ENCODE measurements at places on chromosomes 12 and 14.

DNA sequence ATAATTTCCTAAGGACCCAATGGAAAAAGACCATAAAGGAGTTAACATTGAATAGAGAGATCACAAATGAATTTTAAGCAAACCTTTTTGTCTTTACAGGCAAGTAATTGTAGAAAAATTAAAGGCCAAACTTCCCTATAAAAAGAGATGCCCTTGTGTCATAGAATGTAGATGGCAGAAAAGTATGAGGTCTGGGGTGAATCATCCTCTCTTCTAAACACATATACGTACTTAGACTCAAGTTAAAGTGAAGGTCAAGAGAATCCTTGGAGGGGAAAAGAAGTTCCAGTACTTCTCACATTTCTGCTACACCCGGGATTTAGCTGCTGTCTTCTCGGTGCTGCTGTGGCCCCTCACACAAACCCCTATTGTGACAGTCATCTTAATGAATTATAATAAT lies 116.2 kb upstream of the ARID2 start:
- no peak for DNase-seq

DNA sequence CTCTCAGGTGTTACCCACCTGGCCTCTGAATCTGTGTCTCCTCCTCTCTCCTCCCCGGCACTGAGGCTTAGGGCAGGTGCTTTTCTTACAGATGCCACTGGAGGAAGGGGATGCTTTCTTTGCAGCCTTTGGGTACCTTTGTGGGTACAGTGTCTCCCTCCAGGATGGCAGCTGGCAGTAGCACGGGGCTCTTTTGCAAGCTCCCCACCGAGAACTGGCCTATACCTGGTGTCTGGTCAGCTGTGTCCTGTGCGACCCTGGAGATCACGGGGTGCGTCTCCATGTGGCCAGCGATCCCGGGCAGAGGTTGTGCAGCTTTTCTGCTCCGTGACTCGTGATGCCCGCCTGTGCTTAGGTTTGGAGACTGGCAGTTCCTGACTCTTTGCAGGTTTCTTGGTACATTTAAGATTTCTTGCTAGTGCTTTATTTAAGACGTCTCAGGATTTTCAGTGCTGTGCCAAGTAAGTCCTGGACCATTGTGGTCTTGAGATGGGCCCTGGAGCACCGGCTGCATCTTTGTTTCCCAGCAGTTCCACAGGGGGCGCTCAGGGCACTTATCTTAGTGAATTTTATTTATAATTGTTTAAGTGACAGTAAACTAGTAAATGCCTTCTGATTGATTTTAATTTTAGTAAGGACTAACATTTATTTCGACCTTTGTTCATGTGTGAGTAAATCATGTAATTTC lies 68.9 kb downstream of the DDX51 start:
- DNase-seq, result no peak

DNA sequence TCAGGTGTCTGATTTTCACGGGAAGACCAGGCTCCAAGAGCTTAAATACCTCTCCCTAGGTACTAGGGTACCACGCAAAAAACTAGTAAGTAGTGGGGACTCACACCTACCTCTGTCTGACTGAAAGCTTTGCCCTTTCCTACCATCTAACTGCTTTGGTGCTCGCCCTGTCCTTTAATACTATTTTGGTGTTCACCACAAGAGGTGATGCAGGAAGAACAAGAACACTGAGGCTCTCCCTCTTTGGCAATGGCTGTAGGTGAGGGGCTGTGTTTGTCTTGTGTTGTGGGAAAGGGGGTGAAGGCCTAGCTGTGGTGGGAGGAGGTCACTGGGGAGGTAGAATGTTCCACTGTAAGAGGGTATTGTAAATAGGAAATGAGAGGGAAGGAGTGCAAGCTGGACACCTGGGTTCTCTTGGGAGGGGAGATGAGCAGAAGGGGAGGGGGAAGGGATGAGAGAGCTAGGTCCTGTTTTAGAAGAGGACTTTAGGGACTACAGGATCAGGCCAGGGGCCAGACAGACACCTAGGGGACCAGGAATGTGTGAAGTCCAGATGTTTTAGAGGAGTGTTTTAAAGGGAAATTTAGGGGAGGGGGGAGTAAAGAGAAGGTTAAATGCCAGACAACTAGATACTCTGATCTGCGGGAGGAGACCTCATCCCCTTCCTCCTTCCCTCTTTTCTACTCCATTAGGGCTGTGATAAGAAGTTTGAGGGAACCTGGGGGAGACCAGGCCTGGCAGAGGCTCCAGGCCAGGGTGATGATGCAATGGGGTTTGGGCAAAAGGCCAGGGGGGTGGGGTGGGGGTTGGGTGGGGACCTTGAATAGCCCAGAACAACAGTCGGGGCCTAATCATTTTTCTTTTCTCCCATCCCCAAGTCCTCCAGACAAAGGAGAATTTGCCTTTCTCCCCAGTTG lies 2.1 kb downstream of the ITGA5 start:
- DNase-seq, result no peak

- DNase-seq, result no peak
Observed at GRCh38 chr12:66380769-66381535, 78.7 kb downstream of the HELB start.

- DNase-seq, result no peak
Observed at GRCh38 chr12:50604640-50604920, 99.8 kb downstream of the DIP2B start.

GRCh38 chr14:41062826-41063225 lies 543.9 kb upstream of the LRFN5 start:
- no peak for DNase-seq

- no peak for DNase-seq
Observed at GRCh38 chr12:14828892-14829291, 14.4 kb downstream of the ART4 start.

DNA sequence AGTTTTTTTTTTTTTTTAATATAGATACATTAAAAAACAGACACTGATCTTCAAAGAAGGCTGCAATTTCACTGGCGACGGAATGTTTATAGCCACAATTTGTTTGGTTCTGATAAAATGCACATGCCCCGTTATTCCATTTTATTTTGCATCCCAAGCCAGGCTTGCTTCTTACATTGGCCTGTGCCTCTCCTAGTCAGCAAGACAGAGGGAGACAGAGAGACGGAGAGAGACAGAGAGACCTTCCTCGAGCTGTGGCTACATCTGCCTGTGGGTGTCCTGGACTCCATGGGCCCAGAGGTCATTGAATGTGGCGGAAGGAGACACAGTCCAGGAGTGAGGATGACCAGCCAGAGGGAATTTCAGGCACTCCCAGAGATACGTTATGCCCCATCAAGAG lies 926.6 kb downstream of the VRK1 start:
- DNase-seq, result no peak

GRCh38 chr12:2825132-2825531 lies 9.7 kb downstream of the NRIP2 start:
- no peak for DNase-seq

DNA sequence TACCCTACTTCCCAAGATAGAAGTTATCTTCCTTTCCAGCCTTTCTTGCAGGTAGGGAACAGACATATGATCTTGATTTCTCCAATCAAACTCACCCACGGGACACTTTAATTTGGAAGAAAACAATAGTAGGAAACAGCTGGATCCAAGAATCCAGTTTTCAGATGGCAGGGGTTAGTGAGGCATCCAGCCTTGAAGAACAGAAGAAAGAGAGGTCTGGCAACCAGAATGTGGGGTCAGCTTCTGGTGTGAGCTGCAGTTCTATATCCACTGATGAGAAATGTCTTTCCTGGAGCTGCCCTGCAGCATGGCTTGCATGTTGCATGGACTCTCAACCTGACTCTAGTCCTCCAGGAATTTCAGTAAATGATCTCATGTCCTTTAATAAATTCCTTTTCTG lies 83.8 kb downstream of the TTC8 start:
- peak; percentile 15 for DNase-seq

DNA sequence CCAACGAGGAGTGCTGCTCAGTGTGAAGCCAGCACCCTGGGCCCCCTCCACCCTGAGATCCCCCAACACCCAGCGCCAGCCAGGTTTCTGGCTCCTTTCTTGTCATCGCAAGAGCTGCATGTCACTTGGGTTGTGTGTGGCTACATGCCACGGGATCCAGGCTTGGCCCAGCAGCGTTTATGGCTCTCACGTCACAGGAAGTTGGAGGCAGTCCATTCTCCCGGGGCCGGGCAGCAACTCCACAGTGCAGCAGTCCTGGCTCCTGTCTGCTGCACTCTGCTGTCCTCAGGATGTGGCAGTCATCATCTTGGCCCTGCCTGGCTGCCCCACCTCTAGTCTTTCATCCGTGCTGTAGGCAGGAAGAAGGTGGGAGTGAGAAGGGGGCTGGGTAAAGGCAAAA lies 78.3 kb downstream of the AACS start:
- DNase-seq, result no peak

GRCh38 chr14:41303506-41303905 lies 303.2 kb upstream of the LRFN5 start:
- no peak for DNase-seq

- DNase-seq, result no peak
Observed at GRCh38 chr14:24162093-24162492, 1.0 kb downstream of the IRF9 start.

- no peak for DNase-seq
Observed at GRCh38 chr12:46490635-46491034, 118.1 kb upstream of the SLC38A2 start.

- DNase-seq, result no peak
Observed at GRCh38 chr14:48955857-48956256, 630.3 kb downstream of the RPS29 start.

GRCh38 chr14:56216626-56217379 lies 98.6 kb downstream of the PELI2 start:
- DNase-seq, result no peak

- DNase-seq, result no peak
Observed at GRCh38 chr14:90297876-90298629, 33.7 kb downstream of the NRDE2 start.

- no peak for DNase-seq
Observed at GRCh38 chr12:43762596-43762995, 3.8 kb downstream of the IRAK4 start.

- DNase-seq, result no peak
Observed at GRCh38 chr14:104130974-104131651, 7.3 kb upstream of the KIF26A start.

- DNase-seq, result peak; percentile 90
Observed at GRCh38 chr12:122190842-122191668, 8.1 kb downstream of the LRRC43 start.

GRCh38 chr14:89123851-89124250 lies 293.2 kb downstream of the FOXN3 start:
- no peak for DNase-seq

GRCh38 chr14:98270201-98270600 lies 1001.8 kb downstream of the BCL11B start:
- DNase-seq, result no peak

- DNase-seq, result no peak
Observed at GRCh38 chr14:79242666-79243065, 968.6 kb downstream of the DIO2 start.
